ENCODE measurements at places on chromosomes 7 and 10.

DNA sequence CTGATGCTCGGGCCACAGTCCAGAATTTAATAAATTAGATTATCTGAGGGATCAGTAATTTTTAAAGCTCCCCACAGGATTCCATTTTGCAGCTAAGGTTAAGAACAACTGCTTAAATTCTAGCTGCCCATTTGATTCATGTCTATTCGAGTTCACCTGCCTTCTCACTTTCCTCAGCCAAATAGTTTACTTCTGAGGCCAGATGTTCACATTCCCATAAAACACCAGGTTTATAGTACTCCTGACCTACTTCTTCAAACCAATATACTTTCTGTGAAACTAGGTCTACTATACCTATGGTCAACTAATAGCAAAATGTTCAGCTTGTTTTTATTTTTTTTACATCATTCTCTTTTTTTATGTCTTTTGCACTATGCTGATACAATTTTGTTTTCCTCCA lies 86.3 kb downstream of the GPR158 start:
- DNase-seq = no peak

GRCh38 chr10:4066581-4067390 lies 281.8 kb upstream of the KLF6 start:
- no peak for DNase-seq

DNA sequence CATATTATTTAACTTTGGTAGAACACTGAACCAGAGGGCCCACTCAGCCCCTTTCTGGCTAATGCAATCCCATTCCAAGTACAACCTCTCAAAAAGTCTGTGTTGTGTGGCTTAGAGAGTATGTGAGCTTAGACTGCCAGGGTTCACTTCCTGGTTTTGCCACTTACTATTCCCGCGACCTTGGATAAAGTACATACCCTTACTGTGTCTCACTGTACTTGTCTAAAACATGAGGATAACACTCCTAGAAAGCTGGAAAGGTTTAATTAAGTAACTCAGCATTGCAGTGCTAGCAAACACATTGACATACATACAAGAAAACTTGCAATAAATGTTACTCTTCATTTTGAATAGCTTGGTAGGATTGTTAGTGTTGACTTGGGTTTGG lies 215.8 kb downstream of the CHCHD3 start:
- DNase-seq = no peak

- DNase-seq = no peak
Measured at GRCh38 chr7:1395211-1396070, 63.8 kb downstream of the MICALL2 start.

DNA sequence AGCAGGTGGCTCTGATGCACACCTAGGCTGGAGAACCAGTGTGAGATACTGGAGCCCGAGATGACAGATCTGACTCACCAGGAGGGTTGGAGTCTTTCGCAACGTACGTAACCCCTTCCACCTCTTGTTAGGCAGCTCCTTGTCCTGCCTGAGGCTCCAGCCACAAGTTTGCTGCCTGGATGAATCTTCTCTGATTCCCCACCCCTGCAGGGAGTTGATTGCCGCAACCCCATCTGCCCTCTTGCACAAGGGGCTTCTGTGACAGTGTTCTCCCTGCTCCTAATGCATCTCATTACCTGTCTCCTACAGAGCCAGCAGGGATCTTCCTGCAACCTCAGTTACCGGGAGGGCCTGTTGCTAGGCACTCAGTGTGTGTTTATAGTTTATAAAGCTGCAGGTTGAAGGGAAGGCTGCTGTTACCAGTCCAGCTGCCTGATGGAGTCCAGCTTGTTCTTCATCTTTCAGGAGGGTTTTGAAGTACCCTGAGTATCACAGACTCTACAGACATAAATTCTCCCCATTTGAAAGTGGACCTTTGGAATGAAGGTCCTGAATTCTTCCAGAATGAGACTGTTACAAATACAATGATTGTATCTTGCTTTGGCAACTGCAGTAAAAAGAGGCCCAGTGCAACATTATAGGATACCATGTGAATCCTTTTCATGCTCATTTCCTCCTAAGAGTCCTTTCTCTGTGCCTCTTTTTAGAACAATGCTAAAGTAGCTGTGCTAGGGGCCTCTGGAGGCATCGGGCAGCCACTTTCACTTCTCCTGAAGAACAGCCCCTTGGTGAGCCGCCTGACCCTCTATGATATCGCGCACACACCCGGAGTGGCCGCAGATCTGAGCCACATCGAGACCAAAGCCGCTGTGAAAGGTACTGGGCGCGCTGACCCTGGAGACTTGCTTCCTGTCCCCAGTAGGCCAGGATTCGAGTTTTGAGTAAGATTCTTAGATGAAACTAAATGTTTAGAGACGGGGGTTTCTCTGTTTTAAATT lies 6.5 kb downstream of the MDH2 start:
- DNase-seq = no peak

DNA sequence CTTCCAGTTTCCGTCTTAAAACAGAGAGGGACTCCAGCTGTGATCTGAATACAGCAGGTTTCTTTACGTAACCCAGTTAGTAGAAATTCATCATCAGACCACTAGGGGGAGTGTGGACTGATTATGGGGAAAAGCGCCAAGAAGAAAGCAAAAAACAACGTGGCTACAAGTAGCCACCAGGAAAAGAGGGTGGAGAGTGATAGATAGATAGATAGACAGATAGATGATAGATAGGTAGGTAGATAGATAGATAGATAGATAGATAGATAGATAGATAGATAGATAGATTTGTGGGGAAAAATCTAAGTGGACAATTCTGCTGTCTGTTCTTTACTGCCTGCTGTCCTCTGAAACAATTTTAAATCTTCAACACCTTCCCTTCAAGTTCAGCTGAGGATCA lies 12.7 kb upstream of the AKR1B10 start:
- DNase-seq = peak; percentile 41

- peak; percentile 14 for DNase-seq
Measured at GRCh38 chr7:105691082-105691679, 109.9 kb upstream of the EFCAB10 start.

DNA sequence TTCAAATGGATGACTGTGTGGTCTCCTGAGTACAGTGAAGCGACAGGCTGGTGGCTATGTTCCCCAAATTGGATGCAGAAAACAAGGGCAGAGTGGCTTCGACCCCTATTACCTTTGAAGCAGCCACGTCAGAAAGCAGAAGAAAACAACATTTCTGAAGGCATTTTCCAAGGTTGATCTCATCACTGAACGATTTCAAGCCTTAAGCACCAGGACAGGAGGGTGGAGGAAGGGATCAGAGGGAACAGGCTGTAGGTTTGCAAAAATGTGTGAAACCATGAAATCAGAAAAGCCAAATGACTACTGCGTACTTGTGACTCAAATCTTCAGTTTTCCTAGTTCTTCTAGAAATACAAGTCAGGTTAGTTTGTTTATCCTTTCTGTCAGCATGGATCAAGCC lies 181.0 kb upstream of the TMEM106B start:
- no peak for DNase-seq

DNA sequence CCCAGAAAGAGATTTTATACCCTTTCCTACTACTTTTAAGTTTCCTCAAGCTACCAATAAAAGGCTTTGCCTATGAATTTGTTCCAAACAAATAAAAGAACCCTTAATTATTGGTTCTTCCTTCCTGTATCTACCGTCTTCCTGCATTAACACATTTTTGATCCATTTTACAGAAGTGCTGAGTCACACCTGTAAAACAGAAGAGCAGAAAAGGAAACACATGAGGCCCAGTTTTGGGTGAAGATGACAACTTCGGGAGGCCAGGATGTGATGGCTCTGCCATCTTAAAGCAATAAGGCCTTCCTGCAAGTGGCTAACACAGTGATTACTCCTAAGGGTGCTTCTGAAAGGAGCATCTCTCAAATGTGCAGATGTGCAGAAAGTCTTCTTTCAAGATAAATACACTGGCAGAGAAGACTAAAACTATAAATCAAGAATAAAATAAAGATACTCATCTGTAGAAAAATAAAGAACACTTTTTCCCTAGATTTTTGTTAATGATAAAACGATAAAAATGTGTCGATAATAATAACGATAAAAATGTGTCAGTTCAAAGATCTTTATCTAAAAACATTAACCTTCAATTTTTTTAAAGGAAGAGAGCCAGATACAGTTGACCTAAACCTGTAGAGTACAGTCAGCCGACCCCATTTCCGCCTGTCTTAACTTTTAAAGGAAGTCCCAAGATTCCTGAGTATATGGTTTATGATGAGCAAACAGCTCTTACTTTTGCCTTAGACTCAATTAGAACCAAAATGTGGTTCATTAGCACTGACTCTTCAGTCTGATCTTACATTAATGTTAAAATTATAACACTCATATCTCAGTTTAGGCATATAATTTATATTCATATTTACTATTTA lies 108.6 kb downstream of the UBE2H start:
- no peak for DNase-seq

DNA sequence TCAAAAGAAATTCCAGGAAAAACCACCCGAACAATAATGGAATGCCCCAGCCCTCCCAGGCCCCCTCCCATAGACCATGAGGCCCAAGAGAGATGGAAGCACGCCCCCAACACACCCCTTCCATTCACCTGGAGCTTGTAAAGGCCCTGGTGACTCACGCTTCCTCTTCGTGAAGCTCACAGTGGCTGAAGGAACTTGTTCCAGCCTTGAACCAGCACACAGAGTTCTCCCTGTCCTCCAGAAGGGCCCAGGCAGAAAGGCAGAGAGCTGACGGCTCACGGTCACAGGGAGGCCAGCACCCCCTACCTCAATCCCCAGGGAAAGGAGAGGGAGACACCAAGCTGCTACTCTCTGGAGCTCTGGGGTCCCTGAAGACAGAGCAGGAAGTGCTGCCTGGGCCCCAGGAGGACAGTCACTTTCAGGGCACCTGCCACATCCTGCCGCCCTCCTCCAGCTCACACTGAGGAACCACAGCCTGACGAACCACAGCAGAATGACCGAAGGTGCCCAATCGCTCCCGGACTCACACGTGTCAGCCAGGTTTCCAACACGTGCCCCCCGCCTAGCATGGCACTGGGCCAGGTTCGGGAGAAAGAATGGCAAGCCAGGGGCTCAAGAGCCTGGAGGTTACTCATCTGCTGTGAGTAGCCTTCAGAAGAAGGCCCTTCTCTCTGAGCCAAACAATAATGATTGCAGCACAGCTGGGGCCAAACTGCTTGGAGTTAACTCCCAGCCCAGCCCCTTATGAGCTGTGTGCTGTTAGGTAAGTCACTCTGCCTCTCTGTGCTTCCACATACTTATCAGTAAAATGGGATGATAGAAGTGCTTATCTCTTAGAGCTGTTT lies 52.8 kb downstream of the DLG5 start:
- no peak for DNase-seq

DNA sequence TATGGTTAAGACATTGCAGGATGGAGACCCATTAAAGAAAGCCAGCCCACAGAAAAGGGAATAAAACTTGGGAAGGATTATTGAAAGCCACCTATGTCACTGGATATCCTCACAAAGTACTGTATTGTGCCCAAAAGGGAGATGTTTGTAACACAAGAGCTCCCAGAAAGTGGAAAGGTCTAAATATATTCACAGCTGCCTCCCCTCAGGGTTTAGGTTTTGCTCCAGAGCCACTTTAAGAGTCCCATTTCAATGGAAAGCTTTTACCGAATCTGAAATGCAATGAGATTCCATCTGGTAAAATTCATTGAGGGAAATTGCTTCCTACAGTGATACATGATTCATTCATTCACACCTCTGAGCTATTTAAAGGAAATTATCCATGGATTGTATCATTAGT lies 176.4 kb downstream of the XPNPEP1 start:
- no peak for DNase-seq

DNA sequence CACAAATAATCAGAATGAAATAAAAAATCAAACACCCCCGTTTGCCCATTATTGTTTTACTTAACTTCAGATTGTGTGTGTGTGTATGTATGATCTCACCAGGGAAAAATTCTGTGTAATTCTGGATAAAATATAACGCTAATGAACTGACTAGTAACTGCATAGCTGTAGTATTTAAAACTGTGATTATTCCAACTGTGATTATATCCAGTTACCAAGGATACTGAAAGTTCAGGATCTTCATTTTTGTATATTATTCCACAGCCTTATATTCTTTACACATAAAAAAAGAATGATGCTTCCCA lies 2.9 kb downstream of the TWIST1 start:
- no peak for DNase-seq

DNA sequence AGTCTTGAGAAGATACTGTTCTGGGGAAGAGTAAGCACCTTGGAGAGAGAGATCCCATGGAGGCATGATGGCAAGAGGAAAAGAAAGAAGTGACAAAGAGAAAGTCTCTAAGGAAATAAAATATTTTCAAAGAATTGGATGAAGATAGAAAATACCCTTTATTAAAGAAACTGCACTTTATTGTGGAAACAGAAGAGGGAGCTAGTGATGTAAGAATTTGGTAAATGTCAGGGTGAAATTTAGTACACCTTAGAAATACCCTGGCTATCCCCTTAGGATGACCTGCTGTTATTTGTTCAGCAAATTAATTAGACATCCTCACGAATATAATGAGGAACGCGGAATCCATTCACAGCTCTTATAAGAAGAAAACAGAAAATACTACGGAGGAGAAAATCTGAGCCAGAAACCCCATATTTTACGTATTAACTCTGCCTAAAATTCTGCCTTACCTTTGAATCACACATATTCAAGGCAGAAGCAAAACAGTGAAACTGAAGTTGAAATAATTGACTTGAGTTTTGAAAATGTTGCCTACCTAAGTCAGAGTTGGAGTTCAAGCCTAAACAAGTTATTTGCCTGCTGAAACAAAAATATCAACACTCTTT lies 90.7 kb downstream of the TFPI2 start:
- DNase-seq = no peak

DNA sequence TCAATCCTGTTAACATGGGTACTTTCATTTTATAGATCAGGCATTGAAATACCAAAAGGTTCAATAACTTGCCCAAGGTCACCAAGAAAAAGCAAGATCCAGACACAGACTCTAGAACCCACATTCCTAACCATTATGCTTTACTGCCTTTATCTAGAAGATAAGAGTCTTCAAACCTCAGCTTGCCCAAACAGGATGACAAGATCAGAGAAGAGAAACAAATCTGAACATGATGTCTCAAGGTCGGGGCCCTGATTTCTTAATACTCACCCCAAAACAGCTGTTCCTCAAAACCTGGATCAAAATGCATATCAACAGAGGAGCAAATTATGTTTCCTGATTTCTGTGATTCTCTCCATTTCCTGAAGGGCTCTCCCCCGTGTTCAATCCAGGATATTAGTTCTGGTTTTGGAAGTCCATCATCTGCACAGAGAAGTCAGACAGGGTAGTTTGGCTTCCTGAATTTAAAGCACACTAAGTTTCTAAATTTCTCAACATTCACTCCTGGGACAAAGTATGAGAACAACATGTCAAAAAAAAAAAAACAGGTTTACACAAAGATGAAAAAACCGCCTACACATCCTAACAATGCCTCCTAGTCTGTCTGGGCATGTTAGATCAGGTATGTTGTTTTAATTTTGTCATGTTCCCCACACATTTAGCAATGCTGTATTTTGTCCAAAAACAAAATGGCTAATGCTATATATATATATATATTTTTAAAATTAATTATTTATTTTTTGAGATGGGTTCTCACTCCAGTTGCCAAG lies 16.2 kb downstream of the ZNF786 start:
- no peak for DNase-seq
